NCI-H460 (cell line): ENCODE measurements at places on chromosomes 16 and 17. TPM values are rescaled to one million over a fixed set of nuclear protein-coding genes. Genes with fewer than 3 reads are reported as not detected.
A peak's percentile ranks its signal among the peaks of the same experiment; 100 is the strongest.

DNA sequence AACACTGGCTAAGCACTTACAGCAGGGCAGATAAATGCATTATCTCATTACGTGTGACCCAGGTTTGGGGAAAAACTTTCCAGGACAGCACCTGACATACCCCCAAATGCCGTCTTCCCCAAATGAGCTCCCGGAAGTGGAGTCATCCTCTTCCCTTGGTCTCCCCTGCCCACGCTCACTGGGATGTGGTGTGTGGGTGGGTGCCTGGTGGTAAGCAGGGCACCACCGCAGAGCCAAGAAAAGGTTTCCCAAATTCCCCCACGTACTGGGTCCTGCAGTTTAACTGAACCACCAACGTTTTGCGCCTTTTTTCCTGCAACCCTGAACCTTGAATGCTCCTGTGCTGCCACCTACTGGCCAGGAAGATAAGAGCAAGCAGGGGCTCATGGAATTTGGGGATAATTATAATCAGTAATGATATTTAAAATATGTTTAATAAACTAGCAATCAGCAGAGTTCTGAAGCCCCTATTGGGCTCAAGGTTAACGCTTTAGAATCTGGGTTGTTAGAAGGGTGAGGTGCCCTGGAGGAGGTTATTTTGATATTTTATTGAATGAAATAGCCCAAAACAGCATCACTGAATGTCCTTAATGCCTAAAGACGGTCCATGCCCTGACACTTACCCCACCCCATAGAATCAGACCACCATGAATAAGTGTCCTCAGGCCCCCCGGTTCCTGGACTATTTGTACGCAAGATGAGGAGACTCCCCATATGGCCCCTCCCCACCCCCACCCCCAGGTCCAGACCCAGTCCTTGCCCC lies 8.0 kb downstream of the SPPL2C start:
- DNase-seq = peak; percentile 62

MPV17L gene
- 2.8 and 3.7 TPM in 2 replicates for total RNA-seq

- no peak for DNase-seq
Measured at GRCh38 chr17:28745786-28746411, 2.1 kb downstream of the TRAF4 start.

DNA sequence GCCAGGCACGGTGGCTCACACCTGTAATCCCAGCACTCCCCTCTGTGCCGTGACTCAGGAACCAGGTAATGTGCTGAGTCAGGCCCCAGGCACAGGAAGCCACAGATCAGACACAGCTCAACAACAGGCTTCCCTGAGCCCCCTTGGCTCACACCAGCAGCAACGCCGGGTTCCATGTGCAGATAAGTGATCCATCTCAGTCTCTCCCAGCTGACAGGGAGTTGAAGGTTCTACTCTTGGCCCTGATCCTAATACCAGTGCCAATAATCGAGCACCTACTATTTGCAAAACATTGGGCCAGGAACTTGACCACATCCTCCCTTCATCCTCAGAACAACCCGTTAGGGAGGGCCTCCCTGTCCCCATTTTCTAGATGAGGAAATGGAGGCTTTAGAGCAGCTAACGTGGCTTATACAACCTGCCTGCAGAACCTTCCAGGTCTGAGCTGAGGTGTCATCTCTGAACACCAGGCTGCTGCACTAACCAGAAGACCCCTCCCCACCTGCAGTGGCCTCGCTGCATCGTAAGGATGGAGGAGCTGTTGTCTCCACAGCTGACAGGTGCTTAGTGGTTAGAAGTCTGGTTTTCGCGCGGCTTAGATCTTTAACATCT lies 64.8 kb upstream of the AMZ2 start:
- DNase-seq = no peak

GRCh38 chr16:87451563-87452210 lies 41.1 kb downstream of the ZCCHC14 start:
- DNase-seq = no peak

- no peak for DNase-seq
Measured at GRCh38 chr17:82836823-82837357, 2.9 kb downstream of the ZNF750 start.
